ENCODE measurements at places on chromosomes 13 and 19.

DNA sequence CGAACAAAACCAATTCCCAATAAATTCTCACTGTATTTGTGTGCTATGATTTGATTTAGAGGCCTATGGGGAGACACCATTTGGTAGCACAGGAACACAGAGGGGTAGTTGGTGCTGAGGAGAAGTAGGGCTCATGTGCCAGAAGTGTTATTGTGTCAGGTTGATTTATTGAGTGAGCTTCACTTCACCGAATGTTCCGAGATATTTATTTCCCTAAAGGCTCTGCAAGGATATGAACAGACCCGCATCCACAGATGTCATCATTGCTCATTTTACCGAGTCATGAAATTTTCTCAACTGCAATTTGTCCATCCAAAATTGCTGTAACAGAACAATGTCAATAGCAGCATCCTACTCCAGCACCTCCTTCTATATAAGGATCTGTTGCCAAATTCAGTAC lies 69.5 kb downstream of the DACH1 start:
- DNase-seq, result no peak

DNA sequence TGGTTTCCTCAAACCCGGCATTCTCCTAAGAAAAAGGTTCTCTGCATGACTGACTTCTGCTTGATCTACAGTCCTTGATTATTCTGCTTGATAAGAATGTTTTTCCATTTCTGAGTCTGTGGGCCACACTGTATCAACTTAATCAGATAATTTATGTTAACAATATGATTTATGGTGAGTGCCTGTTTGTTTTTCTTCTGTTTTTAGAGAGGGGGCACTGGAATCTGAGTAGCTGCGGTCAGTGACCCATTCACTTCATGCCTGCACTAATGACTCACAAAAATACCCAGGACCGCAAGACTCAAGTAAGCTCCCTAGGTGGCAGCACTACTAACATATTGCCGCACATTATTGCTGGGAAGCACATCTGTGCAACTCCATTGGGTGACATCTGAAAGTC lies 542.3 kb upstream of the ATXN8OS start:
- peak; percentile 63 for DNase-seq

GRCh38 chr13:95492044-95492801 lies 60.3 kb upstream of the CLDN10 start:
- no peak for DNase-seq

DNA sequence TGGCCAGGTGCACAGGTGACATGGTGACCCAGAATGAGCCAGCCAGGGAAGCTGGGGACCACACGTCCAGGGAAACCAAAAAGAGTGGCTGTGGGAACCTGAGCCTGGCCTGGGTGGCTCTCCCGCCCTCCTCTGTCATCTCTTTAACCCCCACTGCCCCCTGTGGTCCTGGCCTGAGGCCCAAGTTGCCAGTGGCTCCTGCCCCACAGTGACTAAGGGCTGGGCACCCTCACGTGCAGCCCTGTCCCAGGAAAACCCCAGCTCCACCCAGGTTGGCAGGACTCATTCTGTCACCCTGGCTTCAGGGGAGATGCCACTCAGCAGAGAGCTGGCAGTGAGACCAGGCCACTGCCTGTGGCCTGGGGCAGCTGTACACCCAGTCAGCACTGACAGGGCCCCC lies 30.6 kb upstream of the ISYNA1 start:
- no peak for DNase-seq

DNA sequence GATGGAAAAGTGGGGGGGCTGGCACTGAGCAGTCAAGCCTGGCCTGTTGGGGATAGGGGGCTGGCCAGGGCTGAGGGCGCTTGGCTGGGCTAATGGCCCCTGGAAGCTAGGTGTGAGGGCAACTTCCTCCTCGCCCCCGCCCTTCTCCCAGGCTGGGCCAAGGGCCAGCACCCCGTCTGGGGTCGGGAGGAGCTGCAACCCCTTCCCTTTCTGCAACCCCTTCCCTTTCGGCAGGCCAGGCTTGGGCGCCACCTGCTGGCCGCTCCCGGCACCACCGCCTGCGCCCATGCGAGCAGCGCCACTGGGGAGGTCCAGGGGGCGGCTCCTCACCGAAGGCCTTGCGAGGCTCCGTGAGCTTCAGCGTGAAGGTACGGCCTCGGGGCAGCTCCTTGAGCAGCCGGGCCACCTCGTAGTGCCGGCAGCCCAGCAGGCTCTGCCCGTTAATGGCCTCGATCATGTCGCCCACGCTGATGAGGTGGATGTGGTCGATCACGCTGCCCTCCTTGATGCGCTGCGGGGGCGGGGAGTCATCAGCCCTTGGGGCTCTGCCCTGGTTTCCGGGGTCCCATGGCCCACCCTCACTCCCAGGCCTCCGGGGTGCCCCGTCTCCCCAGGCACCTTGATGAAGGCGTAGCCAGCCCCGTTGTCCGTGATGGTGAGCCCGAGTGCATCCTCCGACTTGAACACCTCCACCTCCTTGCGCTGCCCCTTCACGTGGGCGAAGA lies 5.0 kb upstream of the PTGER1 start:
- DNase-seq, result no peak

DNA sequence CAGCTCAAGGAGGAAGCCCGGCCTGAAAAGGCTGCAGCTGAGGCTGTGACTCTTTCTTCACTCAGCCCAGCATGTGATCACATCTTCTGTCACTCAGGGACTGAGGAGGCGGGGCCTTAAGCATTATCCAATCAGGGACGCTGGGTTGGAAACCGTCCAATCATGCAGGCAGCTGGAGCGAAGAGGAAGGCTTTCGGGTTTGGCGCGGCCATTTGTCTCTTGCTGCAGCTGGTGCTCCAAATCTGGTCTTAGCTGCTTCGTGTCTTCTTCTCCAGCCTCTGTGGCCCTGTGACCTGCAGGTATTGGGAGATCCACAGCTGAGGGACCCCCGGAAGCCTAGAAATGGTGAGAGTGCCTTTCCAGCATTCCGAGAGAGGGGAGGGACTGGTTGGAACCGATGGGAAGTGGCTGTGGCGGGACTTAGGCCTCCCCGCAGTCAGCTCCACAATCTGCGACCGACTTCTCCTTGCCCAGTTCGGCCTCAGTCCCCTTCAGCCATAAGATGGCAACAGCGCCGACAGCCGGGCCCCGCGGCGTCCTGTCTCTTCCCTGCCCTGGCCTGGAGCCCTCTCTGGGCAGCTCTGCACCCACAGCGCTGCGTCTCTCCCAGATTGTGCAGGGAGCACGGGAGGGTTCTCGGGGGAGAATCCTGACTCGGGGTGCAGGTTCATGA lies at the start of gene ZNF90:
Gene ZNF90 (plus strand): TSS at position 210 of the 673 bp plus-strand sequence. CDS start 133 bp downstream, at position 343.
- peak; percentile 94 for DNase-seq

DNA sequence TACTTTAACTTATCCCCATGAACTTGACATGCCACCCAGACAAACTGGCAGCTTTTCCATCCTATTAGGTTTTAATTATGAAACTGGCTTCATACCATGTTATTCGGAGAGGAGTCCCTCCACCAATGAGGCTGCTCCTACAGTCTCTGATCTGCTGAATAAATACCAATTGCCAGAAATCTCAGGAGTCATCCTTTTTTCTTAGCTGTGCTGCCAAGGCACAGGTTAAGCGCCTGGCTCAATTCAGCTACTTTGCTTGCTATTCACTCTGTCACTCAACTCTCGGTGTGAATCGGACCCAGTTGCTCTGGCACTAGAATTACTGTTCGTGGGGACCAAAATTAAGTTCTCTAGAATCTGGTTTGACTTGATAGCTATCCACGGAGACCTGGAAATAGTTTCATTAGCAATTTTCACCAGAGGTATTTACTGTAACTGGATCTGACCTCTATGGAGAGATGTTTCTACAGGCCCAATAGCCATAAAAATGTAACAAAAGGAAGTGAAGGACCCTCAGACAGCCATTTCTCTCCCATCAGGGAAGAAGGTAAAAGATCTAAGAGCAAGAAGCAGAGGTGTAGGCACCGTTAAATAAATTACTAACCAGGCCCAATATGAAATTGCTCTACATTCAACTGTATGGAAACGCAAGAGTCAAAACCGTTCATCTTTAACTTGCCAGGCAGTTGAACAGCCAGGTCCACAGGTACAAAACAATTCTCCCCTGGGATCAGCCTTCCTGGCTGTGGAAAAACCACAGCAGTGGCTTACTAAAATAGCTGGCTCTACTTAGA lies 5.4 kb downstream of the ZC3H4 start:
- no peak for DNase-seq

- no peak for DNase-seq
Observed at GRCh38 chr13:71320452-71320851, 546.6 kb downstream of the DACH1 start.

- no peak for DNase-seq
Observed at GRCh38 chr19:6059396-6059947, 50.8 kb downstream of the RFX2 start.

All from non-pigmented ciliary epithelial cell (primary cell).